ENCODE measurements at places on chromosomes 5 and 9. TPM values are rescaled to one million over a fixed set of nuclear protein-coding genes. Genes with fewer than 3 reads are reported as not detected.

- peak; percentile 89 for DNase-seq
Observed at GRCh38 chr9:91075279-91075678, 273.7 kb downstream of the SYK start.

SMIM33 gene
- not detected for total RNA-seq

GRCh38 chr5:6656680-6657079 lies 23.4 kb downstream of the SRD5A1 start:
- no peak for DNase-seq

PAEP gene
- not detected for total RNA-seq

- no peak for DNase-seq
Observed at GRCh38 chr9:136656183-136656738, 6.5 kb upstream of the EGFL7 start.

- DNase-seq, result peak; percentile 91
Observed at GRCh38 chr5:139708877-139709581, 60.9 kb downstream of the CXXC5 start.

- no peak for DNase-seq
Observed at GRCh38 chr5:83871533-83872395, 151.1 kb upstream of the HAPLN1 start.

DNA sequence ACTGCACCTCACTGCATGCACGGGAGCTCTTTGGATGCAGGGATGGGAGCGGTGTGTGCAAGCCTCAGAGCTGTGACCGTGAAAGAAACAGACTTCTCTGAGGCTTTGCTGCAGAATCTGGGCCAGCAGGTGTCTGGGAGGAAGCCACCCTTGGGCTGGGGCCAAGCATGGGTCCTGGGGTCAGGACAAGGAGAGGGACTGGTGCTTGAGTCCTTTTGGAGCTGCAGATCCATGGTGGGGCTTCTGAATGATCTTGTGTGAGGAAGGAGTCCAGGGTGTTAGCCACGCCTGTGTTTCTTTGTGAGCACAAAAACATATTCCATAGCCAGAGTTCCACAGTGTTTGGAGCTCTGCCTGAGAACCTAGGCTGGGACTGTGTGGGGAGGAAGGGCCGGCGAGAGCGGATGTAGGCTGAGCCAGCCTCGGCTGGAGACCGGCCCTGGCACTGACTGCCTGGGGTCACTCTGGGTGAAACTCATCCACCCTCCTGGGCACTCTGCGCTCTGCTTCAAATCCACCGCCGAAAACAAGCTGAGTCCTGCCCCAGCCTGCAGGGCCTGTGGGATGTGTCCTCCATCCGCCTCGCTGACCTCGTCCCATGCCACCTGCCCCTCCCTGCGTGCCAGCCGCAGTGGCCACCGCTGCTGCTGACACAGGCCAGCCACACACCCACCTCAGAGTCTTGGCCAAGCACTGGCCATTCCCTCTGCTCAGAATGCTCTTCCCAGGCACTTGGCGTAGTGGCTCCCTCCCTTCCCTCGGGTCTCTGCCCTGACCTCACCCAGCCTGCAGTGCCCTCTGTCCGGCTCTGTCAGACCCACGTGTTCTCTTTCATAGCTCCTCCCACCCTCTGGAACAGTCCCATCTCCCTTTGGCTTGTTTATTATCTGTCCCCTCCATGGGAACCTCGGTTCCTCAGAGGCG lies 26.7 kb downstream of the ERGIC1 start:
- no peak for DNase-seq

GRCh38 chr5:140497897-140498296 lies 49.6 kb upstream of the EIF4EBP3 start:
- DNase-seq, result no peak

TYRP1 gene
- not detected for total RNA-seq

GRCh38 chr5:149540089-149540488 lies 11.2 kb downstream of the CSNK1A1 start:
- DNase-seq, result no peak

GRCh38 chr5:138711811-138712210 lies 41.4 kb upstream of the CTNNA1 start:
- DNase-seq, result no peak

GRCh38 chr5:159824188-159825161 lies 91.8 kb upstream of the ADRA1B start:
- DNase-seq, result no peak

KCNV2 gene
- total RNA-seq, result not detected

DNA sequence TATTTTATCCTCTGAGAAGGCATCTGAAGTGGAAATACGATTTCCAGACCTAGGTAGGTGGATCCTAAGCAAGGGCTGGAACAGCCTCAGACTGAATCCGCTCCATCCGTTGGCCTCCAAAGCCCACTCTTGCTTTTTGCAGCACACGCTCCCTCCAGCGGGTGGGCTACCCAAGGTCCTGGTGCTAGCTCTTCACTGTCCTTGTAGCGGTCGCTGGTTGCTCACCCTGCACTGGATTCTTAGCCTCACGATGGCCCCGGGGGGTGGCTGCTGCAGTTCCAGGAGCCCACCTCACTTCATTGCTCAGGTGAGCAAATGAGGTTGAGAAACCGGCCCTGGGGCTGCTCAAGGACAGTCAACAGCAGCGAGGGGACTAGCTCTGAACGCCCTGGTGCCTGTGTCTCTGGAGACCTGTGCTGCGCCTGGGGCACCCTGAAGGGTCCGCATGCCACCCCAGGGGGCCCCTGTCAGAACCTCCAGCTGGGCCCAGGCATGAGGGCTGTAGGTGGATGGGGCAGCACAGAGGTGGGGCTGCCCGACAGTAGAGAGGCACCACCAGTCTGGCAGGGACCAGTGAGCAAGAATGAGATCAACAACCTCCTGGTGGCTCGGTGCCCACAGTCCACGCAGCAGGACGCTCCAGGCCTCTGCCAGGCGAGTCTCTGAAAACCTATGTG lies 4.3 kb downstream of the MGAT4B start:
- no peak for DNase-seq

ASTN2 gene
- total RNA-seq, result 2.3 TPM

DNA sequence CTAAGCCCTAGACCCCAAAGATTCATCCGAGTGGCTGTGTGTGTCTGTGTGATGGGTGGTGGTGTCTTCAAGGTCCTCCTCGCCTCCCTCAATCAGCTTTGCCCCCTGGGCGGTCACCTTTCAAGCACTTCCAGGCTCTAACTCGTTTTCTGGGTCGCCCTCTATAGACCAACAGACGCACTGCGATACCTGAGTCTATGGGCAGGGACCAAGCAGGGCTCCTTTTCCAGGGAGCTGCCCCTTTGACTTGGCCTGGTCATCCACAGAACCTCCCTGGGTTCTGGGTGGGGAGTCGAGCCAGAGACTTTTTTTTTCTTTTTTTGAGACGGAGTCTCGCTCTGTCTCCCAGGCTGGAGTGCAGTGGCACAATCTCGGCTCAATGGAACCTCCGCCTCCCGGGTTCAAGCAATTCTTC lies 1.1 kb downstream of the SLC27A4 start:
- no peak for DNase-seq

AK3 gene
- 46.0 TPM for total RNA-seq

DNA sequence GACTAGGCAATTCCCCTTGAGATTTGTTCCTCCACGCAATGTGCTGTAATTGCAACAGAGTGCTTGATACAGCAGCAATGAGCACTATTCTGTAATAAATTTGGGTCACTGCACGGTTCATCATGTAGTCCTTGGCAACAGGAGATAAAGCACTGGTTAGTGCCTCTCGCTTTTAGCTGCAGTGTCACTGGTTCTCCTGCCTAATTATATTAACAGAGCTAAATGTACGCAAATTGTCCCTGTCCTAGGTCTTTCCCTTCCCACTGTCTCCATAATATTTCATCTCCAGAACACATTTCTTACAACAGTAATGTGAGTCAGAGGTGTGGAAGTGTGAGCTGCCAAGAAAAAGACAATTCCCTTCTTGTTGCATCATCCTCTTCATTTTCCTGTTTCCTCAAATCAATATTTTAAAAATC lies 553.1 kb downstream of the ZNF608 start:
- no peak for DNase-seq

C9orf152 gene
- not detected for total RNA-seq

- no peak for DNase-seq
Observed at GRCh38 chr5:40691894-40692293, 12.2 kb downstream of the PTGER4 start.

GRCh38 chr9:108953983-108954574 lies 19.9 kb downstream of the ABITRAM start:
- no peak for DNase-seq

- DNase-seq, result no peak
Observed at GRCh38 chr9:124973807-124974206, 32.9 kb upstream of the GOLGA1 start.

PCDHGB1 gene
- 1.4 TPM for total RNA-seq

PCDHB3 gene
- total RNA-seq, result 8.8 TPM

DNA sequence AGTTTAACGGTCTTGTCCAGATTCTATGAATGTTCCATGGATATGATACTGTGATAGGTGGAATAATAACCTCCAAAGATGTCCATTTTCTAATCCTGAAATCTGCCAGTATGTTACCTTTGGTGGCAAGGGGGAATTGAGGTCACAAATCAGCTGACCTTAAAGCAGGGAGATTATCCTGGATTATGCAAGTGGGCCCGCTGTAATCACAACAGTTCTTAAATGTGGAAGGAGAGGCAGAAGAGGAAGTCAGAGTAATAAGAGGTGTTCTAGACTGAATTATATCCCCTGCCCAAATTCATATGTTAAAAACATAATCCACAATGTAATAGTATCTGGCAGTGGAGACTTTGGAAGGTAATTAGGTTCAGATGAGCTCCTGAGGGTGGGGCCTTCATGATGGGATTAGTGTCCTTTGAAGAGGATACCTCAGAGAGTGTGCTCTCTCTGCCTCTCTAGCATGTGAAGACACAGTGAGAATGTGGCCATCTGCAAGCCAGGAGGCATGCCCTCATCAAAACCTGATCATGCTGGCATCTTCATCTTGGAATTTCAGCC lies 47.6 kb upstream of the ZFAND5 start:
- no peak for DNase-seq

GRCh38 chr5:125180231-125180829 lies 433.9 kb upstream of the ZNF608 start:
- DNase-seq, result no peak

- DNase-seq, result no peak
Observed at GRCh38 chr5:139675213-139675612, 27.1 kb downstream of the CXXC5 start.

DNA sequence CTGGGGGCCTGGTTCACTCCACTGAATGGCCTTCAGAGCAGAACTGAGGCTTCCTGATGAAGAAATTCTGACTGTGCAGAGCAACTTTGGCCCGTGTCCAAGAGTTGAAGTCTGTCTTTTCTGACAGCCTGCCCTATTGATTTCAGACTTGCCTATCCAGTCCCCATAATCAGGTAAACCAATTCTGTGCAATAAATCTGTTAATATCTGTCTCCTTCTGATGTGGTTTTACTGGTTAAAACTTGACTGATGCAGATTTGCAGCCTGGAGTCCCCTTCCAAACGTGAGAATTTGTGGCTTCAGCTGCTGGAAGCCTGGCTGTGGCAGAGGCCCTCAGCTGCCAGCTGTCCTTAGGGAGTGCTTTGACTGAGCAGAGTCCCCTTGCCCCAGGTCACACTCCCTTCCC lies 283.9 kb upstream of the ANKRD55 start:
- DNase-seq, result no peak

- DNase-seq, result no peak
Observed at GRCh38 chr5:425714-426113, 17.3 kb upstream of the EXOC3 start.

- no peak for DNase-seq
Observed at GRCh38 chr9:124980431-124980830, 39.5 kb upstream of the GOLGA1 start.
